Karpas-422 (cell line): ENCODE measurements at places on chromosomes 5 and 9. TPM values are rescaled to one million over a fixed set of nuclear protein-coding genes. Genes with fewer than 3 reads are reported as not detected.
A peak's percentile ranks its signal among the peaks of the same experiment; 100 is the strongest.

DNA sequence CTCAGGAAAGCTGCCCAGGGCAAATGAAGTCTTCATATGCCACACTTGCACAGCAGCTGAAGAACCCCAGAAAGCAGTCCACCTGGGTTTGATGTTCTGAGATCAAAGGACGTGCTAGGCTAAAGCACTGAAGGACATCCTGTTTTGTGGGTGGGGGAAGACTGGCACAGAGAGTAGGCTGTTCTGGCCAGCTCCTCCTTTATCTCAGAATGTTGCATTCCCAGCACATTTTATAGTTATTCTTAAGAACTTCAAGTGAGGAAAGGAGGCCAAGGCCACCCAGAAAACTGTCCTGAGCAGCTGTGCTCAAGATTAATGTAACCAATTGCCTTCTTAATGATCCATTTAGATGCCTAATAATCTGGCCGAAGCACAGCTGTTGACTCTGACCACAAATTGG, 10.9 kb downstream of the SHOC1 start:
- DNase-seq = no peak

DNA sequence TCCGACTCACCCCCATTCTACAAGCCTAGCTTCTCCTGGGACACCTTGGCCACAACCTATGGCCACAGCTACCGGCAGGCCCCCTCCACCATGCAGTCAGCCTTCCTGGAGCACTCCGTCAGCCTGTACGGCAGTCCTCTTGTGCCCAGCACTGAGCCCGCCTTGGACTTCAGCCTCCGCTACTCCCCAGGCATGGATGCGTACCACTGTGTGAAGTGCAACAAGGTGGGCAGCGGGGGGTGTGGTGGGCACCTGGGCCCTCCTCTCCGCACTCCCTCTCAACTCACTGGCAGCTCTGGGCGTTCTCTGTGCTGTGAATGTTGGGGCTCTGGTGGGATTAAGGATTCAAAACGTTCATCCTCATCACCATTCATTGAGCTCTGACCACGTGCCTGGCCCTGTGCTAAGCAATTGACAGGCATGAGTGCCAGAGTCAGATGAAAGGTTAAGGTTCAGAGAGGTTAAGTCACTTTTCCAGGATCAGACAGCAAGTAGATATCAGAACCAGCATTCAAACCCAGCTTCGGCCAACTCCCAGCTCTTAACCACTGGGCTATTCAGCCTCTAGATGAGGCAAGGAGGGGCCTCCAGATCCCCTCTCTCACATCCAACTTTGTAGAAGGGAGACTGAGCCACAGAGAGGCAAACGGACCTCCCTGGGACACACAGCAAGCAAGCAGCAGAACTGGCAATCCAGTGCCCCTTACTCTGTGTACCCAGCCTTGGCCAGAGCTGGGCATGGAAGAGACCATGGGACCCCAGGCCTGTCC, 9.9 kb downstream of the GFI1B start:
- no peak for DNase-seq

NDST1 gene
- 8.4 and 20.9 TPM in 2 replicates for total RNA-seq

GRCh38 chr5:173101245-173101644, 43.1 kb upstream of the BNIP1 start:
- no peak for DNase-seq

GRCh38 chr5:137026296-137026695, 472.8 kb downstream of the SPOCK1 start:
- no peak for DNase-seq

DNA sequence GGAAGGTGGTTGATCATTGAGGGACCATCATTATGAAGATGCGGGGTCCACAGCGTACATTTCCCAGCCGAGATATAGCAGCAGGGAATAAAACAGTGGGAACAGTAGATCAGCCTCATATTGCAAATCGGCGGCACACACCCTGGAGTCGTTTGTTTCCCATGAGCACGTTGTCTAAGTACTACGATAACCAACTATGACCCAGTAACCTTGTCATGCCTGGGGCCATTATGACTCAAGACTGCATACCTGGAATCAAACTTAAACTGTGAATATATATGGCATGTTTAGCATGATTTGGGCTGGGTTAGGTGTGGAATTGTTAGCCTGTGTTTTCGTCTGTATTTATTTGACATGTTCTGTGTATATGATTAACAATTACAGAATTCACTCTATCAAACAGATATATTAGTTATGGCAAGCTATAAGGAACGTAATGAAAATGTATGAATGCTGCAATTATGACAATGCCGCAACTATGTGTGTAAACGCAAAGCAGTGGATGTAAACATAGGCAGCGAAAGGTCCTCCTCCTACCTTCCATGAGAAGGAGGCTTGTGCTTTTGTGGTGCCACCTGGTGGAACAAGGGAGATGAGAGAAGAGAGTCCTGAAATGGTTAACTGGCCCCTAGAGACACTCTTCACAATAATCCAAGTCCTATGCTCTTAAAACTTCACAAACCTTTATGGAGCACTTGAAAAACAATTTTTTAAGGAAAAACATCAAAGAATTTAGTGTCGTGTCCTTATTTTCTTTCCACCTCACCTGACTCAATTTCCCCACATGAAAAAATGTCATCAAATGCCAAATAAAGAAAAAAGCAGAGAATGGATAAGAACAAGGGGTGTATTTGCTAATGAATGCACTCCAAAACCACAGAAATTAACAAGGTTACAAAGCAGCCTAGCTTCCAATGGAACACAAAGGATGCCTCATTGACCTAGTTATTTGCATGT, 47.1 kb downstream of the SEMA5A start:
- peak; percentile 41 for DNase-seq

- peak; percentile 97 for DNase-seq
Observed at GRCh38 chr5:172110921-172111851, 76.8 kb downstream of the STK10 start.

- DNase-seq = no peak
Observed at GRCh38 chr9:110842986-110843385, 174.4 kb downstream of the MUSK start.

GRCh38 chr5:114308508-114308907, 53.4 kb upstream of the KCNN2 start:
- no peak for DNase-seq

ARSI gene
- total RNA-seq = not detected in 2 replicates

RANBP3L gene
- total RNA-seq = 0.18 and 0.22 TPM in 2 replicates

GRCh38 chr9:27353166-27353473, 56.2 kb upstream of the EQTN start:
- no peak for DNase-seq

DNA sequence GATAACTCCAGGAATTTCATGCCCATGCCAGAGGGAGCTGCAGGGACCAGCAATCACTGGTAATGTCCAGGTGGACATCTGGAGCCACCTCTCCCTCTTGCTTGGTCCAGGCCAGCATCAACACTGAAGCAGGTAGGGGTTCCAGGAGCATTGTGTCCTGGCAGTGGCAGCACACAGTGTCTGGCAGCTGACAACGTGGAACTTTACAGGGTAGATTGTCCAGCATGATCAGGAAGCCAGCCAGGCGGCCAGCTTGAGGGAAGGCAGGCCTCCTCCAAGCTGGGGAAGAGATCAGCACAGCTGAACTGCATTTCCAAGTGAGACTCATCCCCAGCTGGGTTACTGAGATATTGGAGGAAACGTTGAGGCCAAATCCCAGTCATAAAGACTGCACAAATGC, 82.6 kb upstream of the RASGRF2 start:
- no peak for DNase-seq

- no peak for DNase-seq
Observed at GRCh38 chr5:106784846-106785245, 885.9 kb downstream of the EFNA5 start.

- DNase-seq = no peak
Observed at GRCh38 chr5:110250755-110251154, 475.7 kb downstream of the TMEM232 start.

PCDHGA12 gene
- total RNA-seq = 6.6 and 7.8 TPM in 2 replicates

PCDHA7 gene
- not detected in 2 replicates for total RNA-seq

DNA sequence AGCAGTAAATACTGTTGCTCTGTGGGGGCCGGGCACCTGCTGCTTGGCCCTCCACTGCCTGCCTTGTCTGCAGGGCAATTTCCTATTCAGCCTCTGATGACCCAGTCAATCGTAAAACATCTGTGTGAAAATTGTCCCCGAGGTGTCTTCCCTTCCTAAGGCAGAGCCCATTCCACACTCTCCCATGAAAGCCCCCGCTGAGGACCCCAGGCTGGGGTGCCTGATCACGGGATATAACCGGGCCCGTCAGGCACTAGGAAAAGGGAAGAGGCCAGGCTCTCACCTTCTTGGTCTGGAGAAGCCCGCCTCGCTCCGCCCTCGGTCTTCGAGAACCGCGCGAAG, 27.2 kb upstream of the SCGB3A1 start:
- no peak for DNase-seq

BAAT gene
- total RNA-seq = 0.19 TPM in 1 of 2 replicates, not detected in the other

DNA sequence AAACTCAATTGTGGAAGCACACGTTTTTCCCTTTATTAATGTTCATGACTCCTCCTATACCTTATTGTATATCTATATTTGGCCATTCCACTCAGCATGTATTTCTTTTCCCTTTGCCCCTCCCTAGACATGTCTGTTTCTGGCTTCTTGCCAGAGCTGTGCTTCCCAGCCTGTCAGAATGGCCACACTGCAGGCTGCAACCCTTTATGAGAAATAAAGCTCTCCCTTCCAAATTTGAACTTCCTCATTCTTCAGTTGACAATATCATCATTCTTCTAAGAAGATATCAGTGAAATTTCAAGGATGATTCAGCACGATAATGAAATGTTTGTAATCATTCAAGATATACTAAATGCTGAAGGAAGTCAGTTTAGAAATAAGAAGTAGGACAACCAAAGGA, 107.6 kb upstream of the PRSS3 start:
- no peak for DNase-seq

IRGM gene
- 0.87 TPM in 1 of 2 replicates, not detected in the other for total RNA-seq

GRCh38 chr5:164593982-164594381, 1088.6 kb downstream of the MAT2B start:
- no peak for DNase-seq

GPR150 gene
- 0.34 and 0.51 TPM in 2 replicates for total RNA-seq

- no peak for DNase-seq
Observed at GRCh38 chr9:128006332-128006996, 25.7 kb upstream of the EEIG1 start.

DNA sequence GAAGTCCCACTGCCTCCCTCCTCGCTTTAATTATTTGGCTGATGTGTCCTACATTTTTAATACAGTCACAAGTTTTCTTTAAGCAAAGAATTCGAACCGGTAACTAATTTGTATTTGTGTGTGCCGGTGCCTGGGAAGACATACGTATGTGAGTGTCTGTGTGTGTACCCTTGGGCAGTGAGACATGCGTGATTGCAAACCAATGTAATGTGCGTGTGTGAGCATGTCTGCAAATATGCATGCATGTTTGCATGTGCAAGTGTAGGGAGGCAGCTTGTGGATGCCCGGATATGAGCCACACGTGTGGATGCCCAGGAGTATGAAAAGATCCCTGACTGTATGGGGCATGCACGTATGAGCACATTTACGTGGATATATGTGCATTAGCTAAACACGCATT, 44.4 kb upstream of the NEK6 start:
- no peak for DNase-seq

TAF11L10 gene
- not detected in 2 replicates for total RNA-seq

- no peak for DNase-seq
Observed at GRCh38 chr9:115341426-115341825, 223.5 kb upstream of the TNC start.

DNA sequence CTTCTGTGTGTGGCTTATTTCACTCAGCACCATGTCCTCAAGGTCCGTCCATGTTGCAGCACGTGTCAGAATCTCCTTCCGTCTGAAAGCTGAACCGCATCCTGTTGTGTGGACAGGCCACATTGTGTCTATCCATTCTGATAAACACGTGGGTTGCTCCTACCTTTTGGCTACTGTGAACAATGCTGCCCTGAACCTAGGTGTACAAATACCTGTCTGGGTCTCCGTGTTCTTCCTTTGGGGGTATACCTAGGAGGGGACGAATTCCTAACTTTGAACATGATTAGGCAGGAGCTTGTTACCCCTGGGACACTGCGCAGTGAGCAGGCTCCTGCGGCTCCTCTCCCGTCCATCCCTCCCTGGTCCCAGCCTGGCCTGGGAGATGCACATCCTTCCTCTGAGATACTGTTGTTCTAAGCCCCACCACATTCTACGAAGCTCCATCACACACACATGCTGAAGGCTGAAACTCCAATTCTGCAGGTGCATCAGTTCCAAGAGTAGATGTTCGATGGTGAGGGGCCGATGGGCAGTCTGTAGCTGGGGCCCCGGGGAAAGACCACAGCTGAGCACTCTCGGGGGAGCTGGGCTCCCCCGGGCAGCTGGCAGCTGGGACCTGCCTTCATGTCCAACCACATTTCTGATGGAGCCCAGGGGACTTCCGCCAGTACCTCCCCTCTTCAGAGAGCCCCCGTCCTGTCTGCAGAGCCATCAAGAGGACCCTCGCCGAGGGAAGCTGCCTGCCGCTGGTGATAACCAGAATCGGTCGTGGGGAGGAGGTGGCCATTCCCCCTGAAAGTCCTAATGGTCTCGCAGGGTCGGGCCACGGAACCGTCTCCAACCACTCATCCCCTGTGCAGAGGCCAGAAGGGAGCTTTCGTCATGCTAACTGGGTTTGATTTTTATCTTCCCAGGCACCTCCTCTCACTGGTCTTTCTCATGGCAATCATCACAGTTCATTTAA, 120.9 kb downstream of the COL23A1 start:
- DNase-seq = no peak

TRPM3 gene
- total RNA-seq = not detected in 2 replicates

DNA sequence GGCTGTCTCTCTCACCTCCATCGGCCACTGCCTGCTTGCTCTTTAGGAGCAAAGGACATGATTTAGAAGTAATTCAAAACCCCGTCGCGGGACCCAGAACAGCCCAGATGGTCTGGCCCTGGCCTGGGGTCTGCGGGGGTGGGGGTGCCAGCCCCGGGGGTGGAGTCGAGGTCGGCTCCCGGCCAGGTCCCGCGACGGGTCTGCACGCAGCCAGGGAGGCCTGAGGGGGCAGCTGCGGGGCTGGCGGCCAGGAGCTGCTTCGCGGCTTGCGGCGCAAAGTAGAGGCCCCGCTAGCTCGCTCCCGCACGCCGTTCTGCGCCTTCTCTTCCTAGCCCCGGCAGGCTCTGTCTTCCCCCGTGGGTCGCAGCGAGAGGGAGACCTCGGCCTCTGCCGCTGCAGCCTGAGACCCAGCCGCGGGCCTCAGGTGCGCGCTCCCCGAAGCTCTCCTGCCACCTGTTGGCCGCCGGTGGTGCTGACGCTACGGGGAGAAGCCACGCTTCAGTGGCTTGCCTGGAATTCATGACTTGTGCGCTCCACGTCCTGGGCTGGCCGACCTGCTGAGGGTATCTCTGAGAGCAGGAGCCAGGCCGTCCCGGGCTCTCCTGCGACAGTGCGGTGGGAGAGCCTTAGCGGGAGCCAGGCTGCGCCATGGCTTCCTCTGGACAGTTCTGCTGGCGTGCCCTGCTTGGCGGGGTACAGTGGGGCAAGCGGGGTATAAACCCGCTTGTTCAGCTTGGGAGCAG, 157.2 kb upstream of the PITX1 start:
- DNase-seq = peak; percentile 90
